Body of pancreas (tissue), 4 donors: ENCODE measurements at places on chromosomes 4 and X. TPM values are rescaled to one million over a fixed set of nuclear protein-coding genes. Genes with fewer than 3 reads are reported as not detected.

Gene KLF3
- total RNA-seq: 32.0 TPM

Gene CENPE
- total RNA-seq: 0.26 TPM

DNA sequence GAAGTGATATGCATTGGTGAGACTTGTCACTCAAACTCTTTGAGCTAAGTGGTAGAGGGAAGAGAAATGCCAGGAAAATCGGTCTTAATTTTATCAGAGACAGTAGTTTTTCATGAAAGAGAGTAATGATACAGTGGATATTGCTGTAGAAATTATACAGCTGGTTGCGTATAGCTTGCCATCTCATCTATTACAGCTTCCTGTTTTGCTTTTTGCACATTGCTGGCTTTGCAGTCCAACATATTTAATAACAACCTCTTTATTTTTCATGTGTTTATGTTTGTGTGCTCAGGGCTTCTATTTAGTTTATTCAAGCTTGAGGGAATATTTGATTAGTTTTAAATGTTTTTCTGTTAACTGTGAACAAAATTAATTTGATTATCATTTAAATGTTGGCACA is 11.5 kb downstream of the SMAD1 start:
- DNase-seq: no peak

- DNase-seq: no peak
Observed at GRCh38 chrX:123392921-123393320, 208.8 kb downstream of the GRIA3 start.

DNA sequence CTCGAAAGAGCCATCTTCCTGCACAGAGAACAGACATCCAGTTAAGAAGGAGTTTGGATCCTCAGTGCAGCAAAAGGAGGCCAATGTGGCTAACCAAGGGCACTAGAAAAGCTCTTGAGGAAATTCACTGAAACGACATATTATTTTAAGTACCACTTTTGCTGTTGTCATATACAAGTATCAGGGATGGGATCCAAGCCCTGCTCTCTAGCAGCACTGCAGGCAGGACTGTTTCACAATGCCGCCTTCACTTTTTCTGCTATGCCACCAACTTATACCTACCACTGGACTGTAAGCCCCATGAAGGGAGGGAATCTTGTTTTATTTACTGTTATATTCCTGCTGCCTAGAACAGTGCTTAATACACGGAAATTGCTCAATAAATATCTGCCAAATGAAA is 299.0 kb downstream of the NR3C2 start:
- no peak for DNase-seq

- DNase-seq: peak; percentile 41
Observed at GRCh38 chr4:121070696-121071639, 1.4 kb downstream of the NDNF start.

- peak; percentile 39 for DNase-seq
Observed at GRCh38 chrX:46626566-46626965, 53.0 kb downstream of the CHST7 start.

Gene LRP2BP
- total RNA-seq: 2.1 TPM

GRCh38 chr4:36168127-36168878 is 76.0 kb downstream of the ARAP2 start:
- no peak for DNase-seq

Gene AMTN
- not detected for total RNA-seq

DNA sequence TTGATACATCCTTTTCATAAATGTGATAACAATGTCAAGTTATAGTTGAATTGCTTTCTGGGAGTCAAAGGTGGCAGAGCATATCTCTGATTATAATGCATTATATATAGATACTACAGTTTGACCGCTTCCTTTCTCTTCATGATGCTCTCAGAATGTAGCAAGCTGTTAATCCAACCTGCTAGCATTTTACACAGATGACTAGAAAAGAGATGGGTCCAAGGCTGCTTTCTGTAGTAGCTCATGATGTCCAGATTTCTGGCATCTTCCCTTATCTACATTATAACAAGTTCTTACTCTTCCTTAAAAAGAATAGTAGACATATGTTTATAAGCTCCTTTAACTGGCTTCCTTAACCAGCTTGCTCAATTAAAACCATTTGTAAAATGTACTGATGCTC is 192.0 kb downstream of the NWD2 start:
- no peak for DNase-seq

DNA sequence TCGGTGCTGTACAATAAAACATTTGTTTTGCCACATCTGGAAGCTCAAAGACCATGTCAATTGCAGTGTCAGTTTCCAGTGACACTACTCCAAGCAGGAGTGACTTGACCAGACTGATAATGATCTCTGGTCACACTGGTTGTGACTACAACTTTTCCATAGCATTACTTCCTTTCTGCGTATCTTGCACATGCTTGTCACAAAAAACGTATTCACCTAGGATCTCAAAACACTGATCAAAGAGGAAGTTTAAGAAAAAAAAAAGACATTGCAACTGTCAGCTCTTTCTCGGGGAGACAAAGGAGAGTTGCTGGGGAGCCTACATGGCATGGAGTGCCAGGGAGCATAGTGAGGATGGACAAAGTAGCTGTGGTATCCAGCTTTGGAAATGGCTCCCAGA is 60.6 kb downstream of the OPHN1 start:
- no peak for DNase-seq

- DNase-seq: no peak
Observed at GRCh38 chrX:127726227-127726626, 326.0 kb downstream of the ACTRT1 start.

Gene HELT
- not detected for total RNA-seq

Gene FGG
- total RNA-seq: not detected

Gene IL2RG
- total RNA-seq: 0.52 TPM

GRCh38 chrX:132093239-132093860 is 34.5 kb downstream of the FRMD7 start:
- DNase-seq: no peak

DNA sequence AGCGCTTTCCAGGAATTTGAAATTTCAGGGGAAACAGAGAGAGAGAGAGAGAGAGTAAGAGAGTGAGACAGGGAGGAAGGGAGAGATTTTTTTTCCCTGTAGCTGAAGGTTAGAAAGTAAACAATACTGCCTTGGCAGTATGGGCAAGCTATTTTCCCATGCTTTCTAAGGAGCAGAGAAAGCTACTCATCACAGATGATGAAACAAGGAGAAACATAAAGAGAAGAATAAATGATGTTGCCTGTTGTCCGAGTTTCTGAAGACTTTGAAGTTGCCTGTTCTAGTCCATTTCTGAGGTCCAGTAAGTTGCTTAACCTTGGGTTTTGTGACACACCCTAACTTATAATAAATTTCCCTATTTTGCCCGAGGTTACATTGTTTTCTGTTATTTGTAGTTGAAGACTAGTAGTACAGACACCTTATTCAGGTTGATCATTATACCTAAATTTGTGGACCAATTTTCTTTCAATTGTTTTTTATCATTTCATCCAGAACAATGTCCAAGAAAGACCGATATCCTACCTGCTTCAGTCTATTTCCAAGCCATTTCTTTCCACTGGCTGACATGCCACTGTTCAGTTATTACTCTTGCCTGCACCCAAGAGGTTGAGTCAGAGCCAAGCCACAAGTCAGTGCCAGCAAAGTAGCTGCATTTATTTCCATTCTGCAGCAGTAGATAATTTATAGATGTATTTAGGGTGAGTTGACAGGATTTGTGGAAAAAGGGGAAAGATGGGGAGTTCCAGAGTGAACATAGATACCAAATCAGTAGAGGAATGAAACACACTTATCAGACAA is 49.7 kb upstream of the SLC16A2 start:
- no peak for DNase-seq

DNA sequence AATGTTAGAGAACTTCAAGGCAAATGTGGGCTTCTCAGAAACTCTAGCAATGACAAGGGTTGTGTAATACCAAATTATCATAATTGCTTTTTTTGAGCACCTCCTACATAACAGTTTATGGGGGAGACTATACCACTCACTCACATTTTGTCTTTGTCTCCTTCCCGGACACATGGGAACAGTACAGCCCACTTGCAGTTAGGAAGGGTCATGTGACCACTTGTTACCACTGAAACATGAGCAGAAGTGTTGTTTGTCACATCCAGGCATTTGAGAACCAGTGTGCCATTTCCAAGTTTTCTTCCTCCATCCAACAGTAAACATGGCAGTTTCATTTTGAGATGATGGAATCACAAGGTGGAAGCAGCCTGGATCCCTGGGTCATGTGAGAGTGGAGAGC is 6.9 kb downstream of the MAGEA11 start:
- no peak for DNase-seq

DNA sequence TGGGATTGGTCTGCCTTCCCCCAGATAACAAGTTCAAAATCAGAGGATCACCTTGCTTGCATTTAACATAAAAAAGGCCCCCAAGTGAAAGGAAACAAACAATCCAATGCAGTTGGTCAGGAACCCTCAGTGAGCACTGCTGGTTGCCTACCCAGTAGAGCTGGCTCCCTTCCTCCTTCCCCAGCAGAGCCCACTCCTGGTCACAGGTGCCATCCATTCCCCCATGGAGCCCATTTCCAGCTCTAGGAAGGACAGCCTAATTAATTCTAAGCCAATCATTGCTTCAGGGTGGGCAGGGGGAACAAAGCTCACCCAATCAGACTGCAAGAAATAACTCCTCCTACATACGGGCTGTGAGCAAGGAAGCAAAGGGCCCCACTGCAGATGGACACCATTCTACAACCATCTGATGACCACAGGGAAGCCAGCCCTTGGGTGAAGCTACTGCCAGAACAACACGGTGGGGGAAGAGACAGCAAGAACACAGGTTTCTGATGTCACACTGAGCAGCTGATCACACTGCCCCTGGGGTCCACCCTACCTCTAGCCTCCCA is 86.5 kb downstream of the SH3KBP1 start:
- DNase-seq: no peak

GRCh38 chrX:118570209-118570608 is 74.6 kb downstream of the DOCK11 start:
- no peak for DNase-seq

DNA sequence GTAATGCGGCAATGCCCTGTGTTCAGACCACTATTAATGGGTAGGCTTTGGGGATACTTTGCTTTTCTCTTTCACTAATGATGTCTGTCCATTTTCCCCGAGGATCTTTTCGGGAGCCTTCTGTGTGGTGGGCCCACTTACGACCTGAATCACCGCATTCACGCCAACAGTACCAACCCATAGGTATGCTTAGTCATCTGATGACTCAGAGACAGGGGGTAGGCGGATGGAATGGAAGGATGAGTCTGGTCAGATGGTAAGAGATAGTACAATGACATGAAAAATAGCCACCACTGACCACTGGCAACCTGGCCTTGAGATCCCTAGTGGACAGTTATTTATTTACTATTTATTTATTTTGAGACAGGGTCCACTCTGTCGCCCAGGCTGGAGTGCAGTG is 76.0 kb upstream of the DHRSX start:
- no peak for DNase-seq

Gene GSX2
- not detected for total RNA-seq

DNA sequence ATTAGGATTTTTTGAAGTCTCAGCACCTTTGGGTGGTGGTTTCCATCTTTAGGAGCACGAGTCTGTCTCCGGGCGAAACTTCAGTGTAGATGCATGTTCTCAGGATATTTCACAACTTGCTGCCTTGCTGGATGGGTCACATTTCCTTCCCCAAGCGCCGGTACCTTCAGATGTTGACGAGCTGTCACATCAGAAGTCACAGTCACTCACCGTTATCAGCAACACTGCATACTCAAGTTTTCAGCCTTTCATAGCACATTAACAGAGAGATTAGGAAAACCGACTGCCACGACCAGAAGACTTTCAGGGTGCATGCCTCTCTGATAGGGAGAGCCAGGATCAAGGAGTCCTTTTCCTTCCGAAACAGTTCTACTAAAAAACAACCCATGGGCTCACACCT is 77.8 kb downstream of the SHROOM2 start:
- DNase-seq: no peak

- DNase-seq: no peak
Observed at GRCh38 chr4:99205153-99205979, 13.7 kb downstream of the ADH6 start.

Gene STPG2
- 0.66 TPM for total RNA-seq

DNA sequence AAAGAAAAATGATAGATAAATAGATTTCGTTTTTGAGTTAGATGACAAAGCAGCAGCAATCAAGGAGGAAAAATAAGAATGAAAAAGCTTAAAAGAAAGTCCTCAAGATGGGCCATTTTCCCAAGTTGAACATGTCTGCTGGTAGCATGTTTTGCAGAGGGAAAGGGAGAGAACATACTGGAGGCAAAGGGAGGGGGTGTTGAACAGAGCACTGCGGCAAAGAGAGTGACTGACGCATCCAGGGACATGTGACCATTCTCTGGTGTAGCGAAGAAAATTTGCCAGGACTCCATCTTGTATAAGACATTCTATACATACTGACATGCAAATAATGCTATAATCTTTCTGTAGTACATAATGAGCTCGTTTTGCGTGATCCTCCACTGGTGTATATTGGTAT is 1.2 kb downstream of the LINC00632 start:
- no peak for DNase-seq

DNA sequence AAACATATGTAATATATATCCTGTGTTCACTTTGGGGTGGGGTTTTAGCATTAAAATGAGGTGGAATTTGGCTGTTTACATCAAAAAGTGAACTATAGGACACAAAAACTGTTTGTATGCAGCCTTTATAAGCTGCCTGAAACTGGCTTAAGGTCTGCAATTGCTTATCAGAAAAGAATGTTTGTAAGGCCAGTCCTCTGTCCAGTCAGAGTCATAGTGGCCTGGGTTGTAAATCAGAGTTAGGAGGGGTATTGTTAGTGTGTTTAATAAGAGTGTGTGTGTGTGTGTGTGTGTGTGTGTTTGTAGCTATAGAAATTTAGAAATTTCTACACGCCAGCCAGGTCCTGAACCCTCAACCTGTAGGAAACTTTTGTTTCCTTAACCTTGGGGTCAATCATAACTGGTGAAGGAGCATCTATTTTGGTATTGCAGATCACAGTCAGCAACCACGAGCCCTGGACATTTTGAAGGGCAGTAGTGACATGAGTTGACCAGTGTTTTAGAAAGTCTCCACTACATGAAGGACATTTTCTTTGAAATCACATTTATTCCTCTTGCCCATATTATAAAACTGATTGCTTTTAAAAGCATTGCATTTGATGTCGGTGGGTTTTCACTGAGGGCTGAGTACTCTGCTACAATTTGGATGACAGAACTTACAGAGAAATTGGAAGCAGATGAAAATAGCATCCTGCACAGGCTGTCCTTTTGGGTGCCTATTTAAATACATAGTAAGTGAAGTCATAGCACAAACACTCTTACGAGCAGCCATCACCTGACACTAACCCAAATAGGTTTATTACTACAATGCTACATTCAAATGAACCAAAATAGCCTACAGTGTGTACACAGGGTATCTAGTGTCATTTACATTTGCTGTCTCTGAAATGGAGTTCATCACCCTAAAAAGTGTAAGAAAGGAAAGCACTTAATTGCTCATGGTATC is 11.2 kb upstream of the TMEM154 start:
- no peak for DNase-seq

DNA sequence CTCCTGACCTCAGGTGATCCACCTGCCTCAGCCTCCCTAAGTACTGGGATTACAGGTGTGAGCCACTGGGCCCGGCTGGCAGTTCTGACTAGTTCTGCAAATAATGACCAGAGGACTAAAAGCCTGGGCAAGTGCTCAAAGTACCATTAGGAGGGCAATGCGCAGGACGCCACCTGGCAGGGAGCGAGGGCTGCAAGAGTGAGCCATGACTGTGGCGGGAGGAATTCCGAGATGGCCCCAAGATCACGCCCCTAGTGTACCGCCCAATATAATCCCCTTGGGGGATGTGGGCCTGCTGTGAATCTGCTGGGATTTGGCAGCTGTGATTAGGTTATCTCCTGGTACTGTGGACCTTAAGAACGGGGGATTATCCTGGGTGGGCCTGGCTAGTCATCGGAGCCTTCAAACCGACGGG is 26.2 kb upstream of the GPR78 start:
- DNase-seq: no peak

GRCh38 chr4:7213807-7214206 is 21.5 kb downstream of the SORCS2 start:
- no peak for DNase-seq
